ENCODE measurements at places on chromosomes 13 and 19.

- DNase-seq = no peak
Measured at GRCh38 chr19:30596813-30597399, 224.7 kb downstream of the ZNF536 start.

GRCh38 chr19:50384685-50385535 is 763 bp downstream of the POLD1 start:
- no peak for DNase-seq

DNA sequence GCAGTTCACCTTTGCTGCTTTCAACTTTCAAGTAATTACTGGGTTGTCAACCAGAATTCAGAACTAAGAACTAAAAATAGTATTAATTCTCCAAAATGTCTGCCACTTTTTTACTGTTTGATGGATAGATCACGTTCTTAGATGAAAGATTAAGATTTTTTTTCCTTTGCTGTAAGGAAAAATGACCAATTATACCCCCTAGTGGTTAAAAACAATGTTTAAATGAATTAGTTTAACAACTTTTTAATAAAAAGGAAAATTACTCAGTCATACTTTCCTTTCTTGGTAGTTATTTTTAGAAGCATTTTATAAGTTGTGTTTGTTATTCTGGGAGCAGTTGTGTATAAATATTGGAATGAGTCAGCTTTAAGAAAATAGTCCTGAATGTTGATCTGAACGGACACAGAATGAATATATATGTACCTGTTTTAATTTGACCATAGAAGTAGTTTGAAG is 4.6 kb downstream of the TM9SF2 start:
- no peak for DNase-seq

DNA sequence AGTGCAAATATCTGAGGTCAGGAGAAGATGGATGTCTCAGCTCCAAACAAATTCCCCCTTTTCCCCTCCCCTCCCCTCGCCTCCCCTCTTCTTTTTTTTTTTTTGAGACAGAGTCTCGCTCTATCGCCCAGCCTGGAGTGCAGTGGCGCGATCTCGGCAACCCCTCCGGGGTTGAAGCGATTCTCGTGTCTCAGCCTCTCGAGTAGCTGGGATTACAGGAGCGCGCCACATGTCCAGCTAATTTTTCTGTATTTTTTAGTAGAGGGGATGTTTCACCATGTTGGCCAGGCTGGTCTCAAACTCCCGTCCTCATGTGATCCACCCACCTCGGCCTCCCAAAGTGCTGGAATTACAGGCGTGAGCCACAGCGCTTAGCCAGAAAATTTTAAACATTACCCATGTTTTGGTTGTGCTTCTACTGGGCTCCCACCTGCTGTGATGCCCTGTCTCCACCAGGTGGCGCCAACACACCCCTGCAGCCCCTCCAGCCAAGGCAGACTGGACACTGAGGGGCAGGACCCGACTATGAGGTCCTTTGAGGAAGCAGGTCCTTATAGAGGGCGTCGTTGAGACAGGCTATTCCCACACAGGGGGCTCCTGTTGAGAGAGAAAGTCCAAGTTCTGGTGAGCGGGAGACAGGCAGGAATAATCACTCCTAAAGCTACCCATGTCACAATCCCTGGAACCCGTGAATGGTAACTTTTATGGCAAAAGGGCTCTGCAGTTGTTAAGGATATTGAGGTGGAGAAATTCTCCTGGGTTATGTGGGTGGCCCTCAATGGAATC is 6.3 kb downstream of the ERICH4 start:
- peak; percentile 47 for DNase-seq

- DNase-seq = no peak
Measured at GRCh38 chr13:35789335-35790165, 313.1 kb upstream of the MAB21L1 start.

DNA sequence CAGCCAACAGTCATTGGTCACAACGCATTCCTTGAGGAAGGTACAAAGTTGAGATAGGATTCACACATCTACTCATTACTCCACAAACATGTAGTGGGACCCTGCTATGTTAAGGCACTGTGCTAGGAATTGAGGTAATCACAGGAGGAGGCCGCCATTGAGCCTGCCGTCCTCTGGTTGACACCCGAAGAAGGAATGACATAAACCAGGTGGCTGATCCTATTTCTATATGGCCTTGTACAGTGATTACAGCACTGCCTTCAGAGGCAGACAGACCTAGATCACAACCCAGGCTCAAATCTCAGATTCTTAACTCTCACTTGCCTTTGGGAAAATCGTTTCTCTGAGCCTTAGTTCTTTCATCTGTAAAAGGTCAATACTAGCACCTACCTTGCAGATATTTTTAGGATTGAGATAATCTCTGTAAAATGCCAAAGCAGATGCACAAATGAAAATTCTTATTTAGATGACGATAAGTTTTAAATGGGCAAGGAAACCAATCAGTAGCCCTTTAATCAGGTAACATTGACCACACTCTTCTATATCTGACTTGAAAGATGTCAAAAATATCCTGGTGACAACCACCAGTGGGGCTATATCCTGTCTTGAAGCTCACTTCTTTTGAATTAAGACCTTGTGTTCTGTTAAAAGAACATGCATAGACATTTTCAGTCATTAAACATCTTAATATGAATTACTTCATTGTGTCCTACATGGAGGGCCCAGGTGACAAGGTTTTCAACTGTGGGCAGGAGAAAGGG is 251.6 kb downstream of the KCTD12 start:
- DNase-seq = no peak

DNA sequence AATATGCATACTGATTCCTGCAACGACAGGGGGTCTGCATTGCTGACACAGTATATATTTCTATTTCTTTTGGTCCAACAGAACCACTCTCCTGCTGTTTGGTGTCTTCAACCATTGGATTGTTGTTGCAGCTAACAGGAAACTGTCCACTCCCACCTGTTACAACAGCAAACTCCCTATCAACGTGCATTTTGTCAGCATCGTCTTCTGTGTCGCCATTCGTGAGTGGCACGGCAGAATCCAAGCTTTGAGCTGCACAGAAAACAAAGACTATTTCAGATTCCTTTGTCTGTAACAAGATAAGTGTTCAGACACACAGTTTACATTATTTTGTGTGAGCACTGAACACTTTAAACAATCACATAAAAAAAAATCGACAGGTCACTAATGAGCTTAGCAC is 31.3 kb downstream of the ANKRD10 start:
- DNase-seq = no peak

- no peak for DNase-seq
Measured at GRCh38 chr19:13040948-13041292, 45.6 kb downstream of the NFIX start.

- DNase-seq = no peak
Measured at GRCh38 chr13:33787051-33787591, 30.8 kb upstream of the RFC3 start.

DNA sequence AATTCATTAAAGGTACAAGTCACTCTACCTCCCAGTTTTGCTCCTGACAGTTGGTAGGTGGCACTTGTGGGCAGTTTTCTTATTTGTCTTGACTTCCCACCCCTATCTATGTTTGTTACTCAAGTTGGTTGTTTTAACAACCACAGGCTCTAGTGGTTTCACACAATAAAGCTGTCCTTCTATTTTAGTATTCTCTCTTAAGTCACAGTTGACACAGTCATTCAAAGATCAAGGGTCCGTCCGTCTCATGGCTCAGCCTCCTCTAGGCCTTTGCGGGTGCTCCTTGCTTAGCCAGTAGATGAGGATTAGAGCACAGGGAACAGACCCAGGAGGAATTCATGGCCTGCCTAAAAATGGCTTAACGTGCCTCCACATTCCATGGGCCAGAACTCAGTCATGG is 573.7 kb downstream of the IRS2 start:
- DNase-seq = no peak

DNA sequence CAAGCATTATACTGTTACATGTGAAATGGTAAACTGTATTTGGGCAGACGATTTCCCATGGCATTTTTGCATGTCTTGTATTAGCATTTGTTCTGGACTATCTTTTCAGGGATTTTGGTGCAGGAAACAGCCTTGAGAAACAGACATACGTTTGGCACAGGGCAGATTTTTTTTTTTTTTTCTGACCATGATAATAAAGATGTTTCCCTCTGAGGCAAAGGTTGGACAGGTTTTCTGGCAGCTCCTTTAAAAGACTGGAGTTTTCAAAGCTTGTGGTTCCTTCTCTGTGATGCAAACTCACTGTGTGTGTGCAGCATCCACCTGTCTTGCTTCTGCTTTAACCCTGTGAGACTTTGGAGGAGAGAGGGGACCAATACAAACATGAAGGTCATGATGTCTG is 63.0 kb downstream of the NBEA start:
- DNase-seq = no peak

DNA sequence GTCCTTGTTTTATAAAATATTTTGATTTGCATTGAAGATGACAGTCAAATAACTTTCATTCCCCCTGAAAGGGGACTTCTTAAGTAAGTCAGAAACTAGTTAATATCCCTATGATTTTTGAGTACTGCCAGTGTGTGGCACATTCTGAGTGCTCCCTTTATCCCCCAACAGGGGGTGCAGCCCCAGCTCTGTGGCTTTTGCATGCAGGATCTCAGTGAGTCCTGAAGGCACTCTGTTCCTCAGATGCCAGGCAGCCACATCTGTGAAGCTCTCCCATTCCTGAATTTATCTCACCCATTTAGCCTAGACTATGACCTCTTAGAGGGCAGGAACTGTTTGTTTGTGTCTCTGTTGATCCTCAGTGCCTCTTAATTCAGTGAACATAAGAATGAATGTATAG is 123.1 kb downstream of the CDK8 start:
- no peak for DNase-seq

DNA sequence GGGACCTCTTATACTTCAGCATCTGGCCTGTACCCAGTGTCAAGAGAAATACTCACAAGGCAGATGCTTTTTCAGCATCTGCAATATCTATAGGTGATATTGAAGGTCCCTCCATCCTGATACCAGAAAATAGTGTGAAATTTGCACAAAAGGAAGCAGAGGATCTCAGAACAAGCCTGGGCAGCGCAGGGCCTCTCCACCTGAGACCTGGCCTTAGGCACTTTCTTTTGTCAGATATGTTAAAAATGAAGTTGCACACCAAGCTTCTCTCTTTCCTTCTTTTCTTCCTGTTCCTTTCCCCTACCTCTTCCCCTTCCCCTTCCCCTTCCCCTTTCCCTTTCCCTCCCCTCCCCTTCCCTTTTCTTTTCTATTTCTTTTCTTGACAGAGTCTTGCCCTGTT is 62.2 kb downstream of the ARHGEF18 start:
- DNase-seq = no peak

DNA sequence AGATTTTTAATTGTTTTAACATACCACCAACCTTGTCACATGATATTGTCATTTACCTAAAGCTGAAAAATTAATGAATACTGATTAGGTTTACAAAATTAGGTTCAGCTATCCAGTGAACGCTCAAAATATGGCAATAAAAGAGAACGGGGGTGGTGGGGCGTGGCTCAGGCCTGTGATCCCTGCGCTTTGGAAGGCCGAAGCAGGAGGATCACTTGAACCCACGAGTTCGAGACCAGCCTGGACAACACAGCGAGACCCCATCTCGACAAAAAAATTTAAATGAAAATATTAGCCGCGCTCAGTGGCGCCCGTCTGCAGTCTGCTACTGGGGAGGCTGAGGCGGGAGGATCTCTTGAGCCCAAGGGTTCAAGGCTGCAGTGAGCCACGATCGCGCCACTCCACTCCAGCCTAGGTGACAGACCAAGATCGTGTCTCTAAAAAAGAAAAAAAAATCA is 516 bp upstream of the FAM32A start:
- DNase-seq = no peak

DNA sequence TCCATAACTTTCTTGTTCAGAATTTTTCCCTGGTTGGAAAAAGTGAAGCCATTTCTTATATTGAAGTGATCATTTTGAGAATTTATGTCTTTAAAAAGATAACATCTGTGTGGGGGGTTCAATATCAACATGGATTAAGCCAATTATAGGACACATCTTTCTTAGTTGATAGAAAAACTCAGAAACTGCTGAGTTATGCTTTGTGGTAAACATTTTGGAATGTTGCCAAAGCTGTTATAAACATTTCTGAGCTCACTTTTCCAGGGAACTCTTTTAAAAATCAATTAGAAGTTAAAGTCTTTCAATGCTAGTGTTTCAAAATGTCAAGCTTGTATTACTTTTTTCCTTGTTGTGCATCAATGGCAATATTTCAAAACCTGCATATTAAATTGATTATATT is 248.8 kb downstream of the DACH1 start:
- DNase-seq = no peak

DNA sequence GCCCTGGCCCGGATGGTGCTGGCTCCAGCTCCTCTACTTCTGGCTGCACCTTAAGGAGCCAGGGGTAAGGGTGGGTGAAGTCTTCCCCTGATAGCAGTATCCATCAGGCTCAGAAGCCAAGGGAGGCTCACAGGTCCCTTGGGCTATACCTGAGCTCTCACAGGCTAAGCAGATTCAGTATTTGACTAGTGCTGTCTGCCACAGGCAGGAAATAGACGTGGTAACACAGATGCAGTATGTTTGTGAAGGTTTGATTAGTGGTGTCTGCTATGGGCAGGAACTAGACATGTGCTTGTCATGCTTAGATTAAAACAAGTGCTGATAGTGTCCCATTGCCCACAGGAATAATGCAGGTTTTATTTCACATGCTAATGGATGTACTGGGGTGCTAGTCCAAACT is 4.0 kb downstream of the SYT5 start:
- no peak for DNase-seq

DNA sequence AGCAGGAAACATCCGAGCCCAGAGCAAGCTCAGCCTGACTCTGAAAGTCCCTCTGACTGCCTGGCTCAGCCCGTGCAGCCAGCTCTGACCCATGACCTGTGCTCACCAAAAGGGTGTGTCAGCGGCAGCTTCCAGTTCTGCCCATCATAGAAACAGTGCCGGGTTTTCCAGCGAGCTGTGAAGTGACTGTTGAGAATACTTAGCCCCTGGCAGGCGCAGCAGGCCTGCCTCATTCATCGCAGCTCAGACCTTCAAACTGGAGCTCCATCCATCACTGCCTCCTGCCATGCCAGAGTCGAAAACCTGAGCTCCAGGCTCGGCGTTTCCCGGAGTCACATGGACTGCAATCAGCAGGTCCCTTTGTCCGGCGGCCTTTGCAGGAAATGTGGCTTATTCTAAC is 16.3 kb upstream of the GSX1 start:
- no peak for DNase-seq

GRCh38 chr13:37944869-37945442 is 75.4 kb upstream of the TRPC4 start:
- no peak for DNase-seq

All from activated CD8-positive, alpha-beta memory T cell treated with anti-CD3 and anti-CD28 coated beads for 4 hours (primary cell).